ENCODE measurements at places on chromosomes 6 and 20.
A peak's percentile ranks its signal among the peaks of the same experiment; 100 is the strongest.

- DNase-seq = no peak
These were observed 49.7 kb downstream of the THEMIS start for GRCh38 chr6:127851197-127851596.

DNA sequence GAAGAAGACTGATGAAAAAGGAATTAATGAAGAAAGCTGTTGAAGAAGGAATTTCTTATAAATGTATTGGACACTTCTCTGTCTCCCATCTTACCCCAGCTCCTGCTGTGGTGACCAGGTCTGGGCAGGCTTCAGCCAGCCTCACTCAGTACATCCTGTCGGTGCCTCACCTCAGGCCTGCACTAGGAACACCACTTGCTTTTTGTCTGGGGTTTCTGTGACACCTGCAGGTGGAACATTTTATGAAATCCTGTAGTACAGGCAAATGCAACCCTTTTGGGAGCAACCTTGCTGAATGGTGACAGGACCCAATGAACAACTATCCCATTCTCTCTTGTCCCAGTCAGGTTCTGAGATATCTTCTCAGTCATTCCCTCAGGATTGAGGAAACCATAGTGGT is 129.7 kb downstream of the PRDM13 start:
- DNase-seq = no peak

- no peak for DNase-seq
These were observed 161.5 kb upstream of the MAN1A1 start for GRCh38 chr6:119511024-119511423.

GRCh38 chr6:3217286-3217685 is 10.2 kb downstream of the TUBB2B start:
- DNase-seq = no peak

DNA sequence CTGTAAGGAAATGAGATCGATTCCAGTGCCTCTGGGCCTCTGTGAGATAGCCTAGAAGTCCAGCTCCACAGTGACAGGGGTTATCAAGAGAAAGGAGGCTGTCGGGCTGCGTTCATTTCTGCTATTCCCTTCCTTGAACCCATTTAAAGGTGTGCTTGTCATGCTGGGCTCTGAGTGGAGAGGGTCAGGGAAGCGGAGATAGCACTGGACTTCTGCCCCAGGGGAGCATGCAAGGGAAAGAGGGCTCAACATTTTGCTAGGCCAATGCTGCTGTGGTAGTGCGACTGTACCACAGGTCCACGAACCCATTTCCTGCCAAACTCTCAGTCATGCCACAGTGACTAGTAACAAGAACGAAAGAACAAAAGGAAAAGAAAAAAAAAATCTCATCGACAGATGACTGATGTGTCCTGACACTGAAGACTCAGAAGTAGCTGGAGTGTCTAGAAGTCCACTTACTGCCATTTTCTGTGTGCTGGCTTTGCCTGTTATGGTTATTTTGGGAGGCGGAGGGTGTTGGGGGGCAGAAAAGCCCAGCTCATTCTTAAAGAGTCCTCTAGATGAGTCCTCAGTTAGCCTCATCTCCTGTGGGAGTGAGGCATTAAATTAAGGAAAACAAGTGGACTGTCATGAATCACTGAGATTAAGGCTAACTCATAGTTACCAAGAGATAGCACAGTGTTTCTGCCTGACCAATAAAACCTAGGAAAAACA is 8.1 kb downstream of the NEDD9 start:
- no peak for DNase-seq

DNA sequence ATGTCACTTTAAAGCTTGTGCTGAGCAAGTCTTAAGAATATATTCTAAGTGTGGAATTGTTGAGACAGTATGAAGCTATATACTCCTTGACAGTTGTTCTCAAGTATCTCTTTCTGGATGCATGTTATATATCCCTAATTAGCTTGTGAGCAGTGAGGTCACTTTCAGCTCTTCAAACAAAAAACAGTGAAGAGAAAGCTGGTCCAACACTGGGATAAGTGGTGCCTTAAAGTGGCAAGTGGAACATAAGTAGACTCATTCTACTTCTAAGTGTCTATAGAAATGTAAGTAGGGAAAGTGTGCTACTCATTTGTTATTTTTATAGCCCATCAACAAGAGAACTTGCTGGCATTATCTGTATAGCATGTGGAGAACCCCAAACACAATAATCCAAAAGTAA is 133.1 kb upstream of the BACH2 start:
- DNase-seq = no peak

- DNase-seq = no peak
These were observed 88.7 kb downstream of the ELOVL5 start for GRCh38 chr6:53259860-53260580.

DNA sequence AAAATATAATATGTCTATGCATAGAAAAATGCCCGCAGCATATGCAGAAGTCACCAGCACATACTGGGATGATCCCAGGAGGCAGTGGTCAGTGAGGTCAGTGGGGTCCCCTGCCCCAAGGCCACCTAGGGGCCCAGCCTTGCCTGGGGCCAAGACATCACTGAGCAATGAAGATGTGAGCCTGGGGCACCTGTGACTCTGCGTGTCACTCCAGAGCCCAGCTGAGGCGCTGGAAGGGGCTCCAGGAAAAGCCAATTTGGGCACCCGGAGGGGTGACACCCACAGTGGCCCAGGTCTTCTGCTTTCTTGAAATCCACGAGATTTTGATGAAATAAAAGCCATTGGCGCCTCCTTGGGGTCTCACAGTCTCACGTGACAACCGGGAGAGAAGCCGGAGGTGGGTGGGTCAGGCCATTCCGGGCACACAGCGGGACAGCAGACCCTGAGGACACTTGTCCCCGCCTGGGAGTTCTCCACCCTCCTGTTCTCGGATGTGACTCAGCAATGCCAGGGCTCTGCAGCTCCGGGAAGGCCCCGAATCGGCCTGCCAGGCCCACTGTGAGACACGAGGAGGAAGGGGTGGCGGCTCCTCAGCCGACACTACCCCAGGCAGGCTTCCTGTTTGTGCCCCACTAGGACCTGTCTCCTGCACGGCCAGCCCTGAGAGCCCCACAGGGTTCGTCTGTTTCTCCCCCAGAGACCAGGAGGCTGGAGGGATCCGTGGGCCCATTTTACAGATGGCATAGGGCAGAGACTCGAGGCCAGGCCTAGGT is 24.4 kb upstream of the SLCO4A1 start:
- DNase-seq = no peak

DNA sequence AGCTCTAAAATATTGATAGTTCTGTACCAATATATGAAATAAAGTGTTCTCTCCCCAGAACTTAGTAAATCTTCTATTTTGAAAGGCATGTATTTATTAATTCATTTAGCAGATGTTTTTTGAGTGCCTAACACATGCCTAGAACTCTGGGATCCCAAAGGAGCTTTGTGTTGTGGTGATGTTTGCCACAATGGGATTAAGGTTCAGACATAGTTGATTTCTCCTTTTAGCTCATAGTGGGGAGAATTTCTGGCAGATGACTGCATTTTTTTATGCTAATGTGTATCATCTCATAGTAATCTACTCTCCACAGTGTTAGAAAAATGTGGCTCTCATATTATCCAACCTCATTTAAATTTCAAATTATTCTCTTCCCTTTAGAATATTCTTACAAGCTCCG is 21.7 kb downstream of the MYB start:
- no peak for DNase-seq

DNA sequence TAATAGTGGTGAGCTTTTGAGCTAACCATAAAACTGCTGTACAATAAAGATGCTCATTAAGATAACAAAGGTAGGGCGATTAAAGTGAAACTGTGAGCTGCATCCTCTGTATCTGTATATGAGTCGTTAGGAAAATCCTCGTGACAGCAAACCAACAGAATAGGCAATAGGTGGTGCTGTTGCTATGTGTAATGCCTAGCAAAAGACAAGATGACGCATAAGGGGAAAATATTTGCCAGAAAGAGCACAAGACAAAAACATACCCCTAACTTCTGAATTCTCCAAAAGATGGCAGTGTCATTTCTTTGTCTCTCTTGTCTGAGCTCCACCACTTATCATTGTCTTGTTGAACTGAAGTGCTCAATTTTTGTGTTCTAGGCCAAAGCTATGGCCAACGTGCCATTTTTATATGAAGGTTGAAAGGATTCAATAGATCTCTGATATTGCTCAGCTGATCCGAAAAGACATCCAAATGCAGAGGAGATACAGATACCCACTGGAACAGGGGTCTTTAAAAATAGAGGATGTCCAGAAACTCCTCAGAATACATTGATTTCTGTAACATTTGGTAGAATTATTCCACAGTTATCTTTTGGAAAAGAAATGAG is 56.3 kb upstream of the ANKEF1 start:
- peak; percentile 24 for DNase-seq

- no peak for DNase-seq
These were observed 5.3 kb upstream of the AP5S1 start for GRCh38 chr20:3814928-3815495.

- no peak for DNase-seq
These were observed 102.0 kb upstream of the LRFN2 start for GRCh38 chr6:40689185-40689584.

DNA sequence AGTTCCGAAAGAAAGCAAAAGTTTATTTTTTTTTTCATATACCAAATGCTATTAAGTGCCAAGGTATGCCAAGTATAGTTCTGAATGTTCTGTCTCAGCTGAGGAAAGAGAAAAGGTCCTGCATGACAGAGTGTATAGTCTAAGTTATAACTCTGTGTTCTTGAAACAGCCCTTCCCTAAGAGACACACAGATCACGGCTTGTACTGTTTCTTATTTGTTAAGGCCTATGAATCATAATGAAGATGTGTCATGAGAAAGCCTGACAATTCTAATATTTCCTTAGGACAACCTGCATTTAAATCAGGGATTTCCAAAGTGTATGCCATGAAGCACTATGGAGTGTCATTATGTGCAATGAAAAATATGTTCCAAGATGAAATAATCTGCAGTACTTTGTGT is 538.7 kb upstream of the CDH4 start:
- no peak for DNase-seq

GRCh38 chr6:68651011-68651985 is 16.2 kb downstream of the ADGRB3 start:
- DNase-seq = no peak

DNA sequence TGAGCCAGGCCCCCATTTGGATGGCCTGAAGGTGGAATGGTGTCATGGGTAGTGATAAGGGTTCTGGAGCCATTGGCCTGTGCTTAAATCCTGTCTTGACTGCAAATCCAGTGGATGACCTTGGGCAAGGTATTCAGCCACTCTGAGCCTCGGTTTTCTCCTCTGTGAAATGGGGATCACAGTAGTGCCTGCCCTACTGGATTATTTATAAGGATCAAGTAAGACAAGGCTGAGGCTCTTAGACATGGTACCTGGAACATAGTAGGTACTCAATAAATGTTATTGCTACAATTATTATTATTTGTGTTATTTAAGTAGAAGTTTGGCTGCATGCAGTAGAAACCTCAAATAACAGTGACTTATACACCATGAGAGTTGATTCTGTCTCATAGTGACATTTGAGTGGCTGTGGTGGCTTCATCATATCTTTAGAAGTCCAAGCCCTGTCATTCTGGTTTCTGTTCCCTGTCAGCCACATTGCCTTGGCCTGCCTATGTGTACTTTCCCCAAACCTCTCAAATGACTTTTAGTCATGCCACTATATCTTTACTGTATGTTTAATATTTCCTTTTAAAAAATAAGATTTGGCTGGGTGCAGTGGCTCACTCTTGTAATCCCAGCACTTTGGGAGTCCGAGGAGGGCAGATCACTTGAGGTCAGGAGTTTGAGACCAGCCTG is 37.6 kb upstream of the CHMP4B start:
- no peak for DNase-seq

DNA sequence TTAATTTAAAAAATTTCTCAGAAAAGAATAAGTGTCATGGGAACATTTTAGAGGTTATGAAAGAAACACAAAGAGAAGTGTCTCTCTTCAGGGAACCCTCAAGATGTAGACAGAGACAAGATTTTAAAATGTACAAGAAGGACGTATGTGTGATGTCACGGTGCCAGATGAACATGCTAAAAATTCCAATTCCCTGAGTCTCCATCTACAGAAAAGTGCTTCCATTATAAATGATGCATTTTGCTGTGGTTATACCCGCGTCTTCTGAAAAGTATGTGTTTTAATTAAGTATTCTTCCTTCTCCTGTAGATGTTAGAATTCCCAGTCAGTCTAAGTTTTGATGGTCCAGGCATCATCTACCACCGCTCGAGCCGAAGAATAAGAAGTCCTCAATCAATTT is 489.1 kb downstream of the PREX1 start:
- no peak for DNase-seq
